ENCODE measurements at places on chromosomes 1 and 21.
A peak's percentile ranks its signal among the peaks of the same experiment; 100 is the strongest.

DNA sequence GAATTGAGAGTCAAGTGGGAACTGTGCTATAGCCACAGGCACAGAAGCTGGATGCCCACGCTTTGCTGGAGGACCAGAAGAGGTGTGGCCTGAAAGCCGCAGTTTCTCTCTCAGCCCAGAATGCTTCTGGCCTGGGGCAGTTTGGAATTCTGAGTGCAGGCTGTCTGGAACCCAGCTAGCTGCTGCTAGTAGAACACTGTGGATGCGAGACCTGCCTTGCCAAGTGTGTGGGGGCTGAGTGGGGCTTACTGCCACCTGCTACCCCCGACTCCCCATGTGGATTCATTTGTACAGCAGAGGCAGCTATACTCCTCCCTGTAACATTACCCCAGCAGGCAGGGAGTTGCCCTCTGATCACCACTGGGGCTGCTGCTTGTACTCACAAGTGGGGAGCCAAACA lies 12.2 kb downstream of the ADAMTS1 start:
- DNase-seq, result no peak

- DNase-seq, result no peak
These were observed 40.5 kb downstream of the FAAP20 start for GRCh38 chr1:2154022-2154421.

- no peak for DNase-seq
These were observed 120.6 kb upstream of the IFFO2 start for GRCh38 chr1:19076841-19077616.

DNA sequence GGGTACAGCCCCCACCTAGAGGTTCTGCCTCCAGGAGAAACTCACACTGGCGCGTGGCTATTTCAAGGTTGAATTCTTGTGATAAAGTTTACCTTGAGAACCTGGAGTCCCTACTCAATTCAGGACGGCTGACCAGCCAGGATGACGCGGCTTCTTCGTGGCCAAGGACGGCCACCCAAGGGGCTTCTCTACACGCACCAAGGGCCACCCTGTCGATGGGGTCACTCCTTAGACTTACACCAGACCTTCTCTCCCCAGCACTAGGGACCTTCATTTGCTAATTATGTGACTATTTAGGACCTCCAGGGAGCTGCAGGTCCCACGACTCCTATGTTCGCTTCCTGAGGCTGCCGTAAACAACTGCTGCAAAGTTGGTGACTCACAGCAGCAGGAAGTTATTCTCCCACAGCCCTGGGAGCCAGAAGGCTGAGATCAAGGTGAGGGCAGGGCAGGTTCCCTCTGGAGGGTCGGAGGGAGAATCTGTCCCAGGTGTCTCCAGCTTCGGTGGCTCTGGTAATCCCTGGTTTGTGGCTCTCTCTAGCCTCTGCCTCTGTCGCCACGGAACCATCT lies 135.9 kb downstream of the NPHP4 start:
- DNase-seq, result no peak

- DNase-seq, result no peak
These were observed 139.7 kb downstream of the SLC44A5 start for GRCh38 chr1:75471252-75471651.

DNA sequence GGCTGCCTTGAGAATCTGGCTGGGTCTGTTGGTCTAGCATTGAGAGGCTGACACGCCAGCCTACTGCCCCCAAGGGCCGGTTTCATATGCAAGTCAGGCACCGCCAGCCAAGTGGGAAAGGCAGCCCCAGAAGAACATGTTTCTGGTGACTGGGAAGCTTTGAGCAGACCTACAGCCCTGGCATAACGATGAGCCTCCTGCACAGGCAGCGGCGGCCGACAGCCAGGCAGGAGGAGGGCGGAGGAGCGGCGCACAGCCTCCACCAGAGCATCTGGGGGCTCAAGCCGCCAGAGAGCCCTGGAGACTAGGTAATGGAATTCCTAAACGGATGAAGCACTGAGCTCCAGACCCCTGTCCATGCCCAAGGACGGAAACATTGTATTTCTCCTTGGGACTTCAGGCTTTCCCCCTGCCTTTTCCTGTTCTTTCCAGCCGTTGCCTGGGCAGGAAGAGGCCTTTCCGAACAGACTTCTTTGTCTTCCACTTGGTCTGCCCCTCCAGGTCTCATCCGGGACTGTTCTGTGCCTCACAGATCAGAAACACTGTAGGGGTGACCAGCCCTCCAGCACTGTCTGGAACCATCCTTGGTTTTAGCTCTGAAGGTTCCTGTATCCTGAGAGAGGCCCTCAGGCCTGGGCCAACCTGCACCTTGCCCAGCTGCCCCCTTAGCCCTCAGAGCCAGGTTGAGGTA lies 59.5 kb downstream of the IRF2BP2 start:
- no peak for DNase-seq

DNA sequence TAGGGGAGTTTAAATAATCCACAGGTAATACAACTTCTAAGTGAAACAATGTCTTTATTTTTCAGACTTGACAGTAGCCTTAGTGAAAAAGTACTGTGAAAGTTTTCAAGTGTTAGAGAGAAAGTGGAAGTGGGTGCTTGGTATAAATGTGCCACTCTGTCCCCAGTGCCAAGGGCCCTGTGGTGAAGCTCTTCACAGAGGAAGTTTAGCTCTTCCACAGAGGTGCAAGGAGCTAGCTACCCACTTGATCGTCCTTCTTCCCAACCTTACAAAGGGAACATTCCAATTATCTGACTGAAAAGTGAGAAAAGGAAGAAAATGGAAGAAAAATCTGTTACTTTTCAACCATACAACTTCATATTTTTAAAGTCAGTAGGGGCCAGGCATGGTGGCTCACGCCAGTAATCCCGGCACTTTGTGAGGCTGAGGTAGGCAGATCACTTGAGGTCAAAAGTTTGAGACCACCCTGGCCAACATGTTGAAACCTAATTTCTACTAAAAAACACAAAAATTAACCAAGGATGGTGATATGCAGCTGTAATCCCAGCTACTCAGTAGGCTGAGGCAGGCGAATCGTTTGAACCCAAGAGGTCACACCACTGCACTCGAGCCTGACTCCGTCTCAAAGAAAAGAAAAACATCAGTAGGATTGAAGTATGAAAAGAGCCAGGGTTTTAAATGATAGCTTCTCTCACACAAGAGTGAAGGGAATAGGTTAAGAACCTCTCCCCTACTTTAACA lies 41.0 kb upstream of the PTPRC start:
- DNase-seq, result no peak

DNA sequence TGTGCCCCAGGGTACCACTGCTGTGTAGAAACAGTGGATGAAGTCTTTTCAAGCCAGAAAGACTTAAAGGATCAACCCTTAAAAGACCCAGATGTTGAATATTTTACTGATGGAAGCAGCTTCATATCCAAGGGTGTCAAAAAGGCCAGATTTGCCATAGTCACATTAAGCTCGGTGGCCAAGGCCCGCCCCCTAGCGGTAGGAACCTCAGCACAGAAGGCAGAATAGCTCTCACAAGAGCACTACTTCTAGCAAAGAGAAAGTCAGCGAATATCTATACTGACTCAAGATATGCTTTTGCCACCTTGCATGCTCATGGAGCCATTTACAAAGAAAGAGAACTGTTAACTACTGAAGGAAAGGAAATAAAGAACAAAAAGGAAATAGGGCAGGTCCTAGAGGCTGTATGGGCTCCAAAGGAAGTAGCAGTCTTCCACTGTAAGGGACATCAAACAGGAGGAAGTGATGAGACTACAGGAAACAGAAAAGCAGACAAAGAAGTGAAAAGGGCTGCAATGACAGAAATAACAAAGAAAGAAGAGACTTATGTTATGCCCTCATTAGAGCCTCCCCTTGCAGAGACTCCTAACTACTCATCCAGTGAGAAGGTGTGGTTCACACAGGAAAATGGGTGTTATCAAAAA lies 90.5 kb downstream of the LIPI start:
- no peak for DNase-seq

DNA sequence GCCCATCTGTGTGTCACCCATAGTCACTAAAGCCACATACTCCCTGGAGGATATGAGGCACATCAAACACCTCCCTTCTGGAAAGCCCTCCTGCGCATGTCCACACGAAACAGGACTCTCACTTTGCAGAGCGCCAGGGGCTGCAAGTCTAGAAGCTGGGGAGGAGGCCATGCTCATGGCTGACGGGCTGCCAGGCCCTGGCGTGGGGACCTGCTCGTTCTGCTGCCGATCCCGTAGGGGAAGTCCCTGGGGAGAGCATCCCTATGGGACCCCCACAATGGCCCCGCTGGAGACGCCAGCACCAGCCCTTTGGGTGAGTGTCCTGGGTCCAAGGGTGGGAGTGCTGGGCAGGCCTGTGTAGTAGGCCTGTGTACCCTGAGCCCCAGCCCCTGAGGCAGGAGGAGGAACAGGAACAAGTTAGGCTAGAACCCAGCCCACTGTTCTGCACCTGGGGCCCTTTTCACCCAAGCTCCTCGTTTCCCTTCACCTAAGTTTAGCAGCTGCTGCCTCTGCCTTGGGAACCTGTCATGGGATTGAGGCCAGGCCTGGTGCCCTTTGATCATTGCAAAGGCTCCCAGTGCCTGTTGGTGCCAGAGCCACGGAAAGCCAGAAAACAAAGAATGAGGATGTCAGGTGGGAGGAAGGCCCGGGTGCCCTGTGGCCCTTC lies 9.9 kb downstream of the FAM3B start:
- no peak for DNase-seq

DNA sequence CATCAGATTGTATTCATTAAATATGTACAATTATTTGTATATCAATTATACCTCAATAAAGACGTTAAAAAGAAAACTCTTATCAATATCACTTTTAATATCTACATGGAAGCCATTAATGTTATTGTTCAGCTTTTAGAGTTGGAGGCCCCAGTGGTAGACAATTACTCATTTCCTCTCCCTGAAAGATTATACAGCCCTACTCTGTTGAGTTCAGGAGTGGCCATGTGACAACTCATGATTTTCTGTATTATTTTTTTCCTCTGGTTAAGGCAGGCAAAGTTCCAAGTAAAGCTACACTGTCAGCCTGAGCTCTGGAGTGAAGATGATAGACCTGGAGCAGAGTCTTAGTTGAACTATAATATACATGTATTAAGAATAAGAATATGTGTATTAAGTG lies 247.9 kb upstream of the B3GALT2 start:
- no peak for DNase-seq

GRCh38 chr1:61941794-61942193 lies 199.5 kb downstream of the PATJ start:
- no peak for DNase-seq

DNA sequence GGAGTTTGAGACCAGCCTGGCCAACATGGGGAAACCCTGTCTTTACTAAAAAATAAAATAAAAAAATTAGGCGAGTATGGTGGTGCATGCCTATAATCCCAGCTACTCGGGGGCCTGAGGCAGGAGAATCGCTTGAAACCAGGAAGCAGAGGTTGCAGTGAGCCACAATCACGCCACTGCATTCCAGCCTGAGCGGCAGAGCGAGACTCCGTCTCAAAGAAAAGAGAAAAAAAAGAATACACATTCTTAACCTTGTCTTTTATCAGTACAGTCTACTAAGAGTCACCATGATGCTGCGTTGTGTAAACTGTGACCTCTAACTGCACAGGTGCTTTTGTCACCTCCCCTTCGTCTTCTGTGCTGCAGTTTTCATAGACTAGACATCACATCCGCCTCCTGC lies 37.2 kb downstream of the PCNT start:
- DNase-seq, result no peak

DNA sequence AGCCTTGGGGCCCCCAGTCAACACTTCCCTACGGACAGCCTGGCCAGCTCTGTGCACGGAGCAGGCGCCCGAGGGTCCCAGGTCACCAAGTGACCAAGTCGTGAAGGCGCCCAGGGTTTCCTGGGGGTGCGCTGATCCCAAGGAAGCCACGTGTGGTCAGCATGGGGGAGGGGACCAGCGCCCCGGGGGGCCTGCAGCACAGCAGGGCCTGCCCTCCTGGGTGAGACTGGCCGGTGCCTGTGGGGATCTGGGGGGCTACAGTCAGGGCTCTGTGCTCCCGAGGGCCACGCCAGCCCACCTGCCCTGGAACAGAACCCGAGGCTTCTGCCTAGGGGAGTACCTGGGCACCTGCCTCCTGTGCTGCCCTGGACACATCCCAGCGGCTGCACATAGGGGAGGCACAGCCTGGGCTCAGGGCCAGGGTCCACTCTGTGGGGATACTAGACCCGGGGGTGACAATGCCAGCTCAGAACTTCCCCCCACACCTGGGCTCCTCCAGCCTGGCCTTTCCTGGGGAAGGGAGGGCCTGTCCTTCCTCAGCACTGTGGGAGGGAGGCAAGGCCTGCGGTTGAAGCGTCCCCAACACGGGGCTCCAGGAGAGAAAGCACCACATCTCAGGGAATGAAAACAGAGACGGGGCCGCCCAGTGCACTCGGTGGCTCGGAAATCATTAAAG lies 6.2 kb upstream of the POFUT2 start:
- peak; percentile 53 for DNase-seq

GRCh38 chr1:230971771-230972170 lies 6.9 kb downstream of the TTC13 start:
- no peak for DNase-seq

GRCh38 chr1:29920784-29921183 lies 684.5 kb downstream of the PTPRU start:
- DNase-seq, result no peak

DNA sequence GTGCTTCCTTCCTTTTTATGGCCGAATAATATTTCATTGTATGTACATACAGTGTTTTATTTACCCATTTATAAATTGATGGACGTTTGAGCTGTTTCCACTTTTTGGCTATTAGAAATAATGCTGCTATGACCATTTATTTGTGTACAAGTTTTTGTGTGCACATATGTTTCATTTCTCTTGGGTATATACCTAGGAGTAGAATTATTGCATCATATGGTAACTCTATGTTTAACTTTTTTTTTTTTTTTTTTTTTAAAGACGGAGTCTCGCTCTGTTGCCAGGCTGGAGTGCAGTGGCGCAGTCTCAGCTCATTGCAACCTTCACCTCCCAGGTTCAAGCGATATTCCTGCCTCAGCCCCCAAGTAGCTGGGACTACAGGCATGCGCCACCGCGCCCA lies 19.0 kb downstream of the SDHC start:
- no peak for DNase-seq

DNA sequence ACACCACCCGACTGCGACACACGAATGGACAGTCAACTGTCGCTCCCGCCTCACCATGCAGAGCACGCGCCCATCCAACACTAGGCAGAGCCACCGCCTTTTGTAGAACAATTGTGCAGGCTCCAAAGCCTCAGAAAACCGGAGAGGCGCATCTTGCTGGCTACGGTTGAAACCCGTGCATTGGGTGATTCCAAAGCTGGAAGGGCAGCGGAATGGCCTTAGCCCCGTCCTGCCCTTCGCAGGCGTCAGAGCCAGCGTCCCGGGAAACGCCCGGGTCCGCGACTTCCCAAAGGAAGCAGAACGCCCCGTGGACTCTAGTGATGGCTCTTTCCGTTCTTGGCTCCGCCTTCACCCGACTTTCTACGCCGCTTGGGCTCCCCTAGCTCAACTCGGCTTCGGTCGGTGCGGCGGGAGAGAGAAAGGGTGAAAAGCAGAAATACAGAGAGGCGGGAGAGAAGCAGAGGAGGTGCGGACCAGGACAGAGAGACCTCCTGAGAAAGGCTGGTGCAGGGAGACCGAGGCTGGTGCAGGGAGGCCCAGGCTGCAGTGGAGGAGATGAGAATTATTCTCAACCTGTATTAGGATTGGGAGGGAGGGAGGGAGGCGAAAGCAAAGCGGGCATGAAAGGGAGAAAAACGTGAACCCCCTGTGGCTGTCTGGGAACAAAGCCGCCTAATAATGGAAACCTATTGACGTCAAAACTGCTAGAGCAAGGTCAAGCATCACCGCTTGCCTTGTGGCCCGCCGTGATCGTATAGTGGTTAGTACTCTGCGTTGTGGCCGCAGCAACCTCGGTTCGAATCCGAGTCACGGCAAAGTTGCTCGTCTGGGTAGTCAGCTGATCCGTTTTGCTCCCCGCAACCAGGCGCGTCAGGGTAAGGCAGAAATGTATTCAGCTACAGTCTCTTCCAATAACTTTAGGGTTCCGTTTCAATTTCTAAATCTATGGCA lies 99.5 kb downstream of the PRKAB2 start:
- DNase-seq, result no peak

Data from DMS79 treated with DMSO at 0.1 percent for 48 hours (cell line).